NCI-H1048 (cell line): ENCODE measurements at places on chromosomes 7 and 10.

GRCh38 chr7:149228831-149229471 is 10.5 kb upstream of the ZNF212 start:
- no peak for DNase-seq

GRCh38 chr7:129644634-129645230 is 33.2 kb downstream of the NRF1 start:
- no peak for DNase-seq

DNA sequence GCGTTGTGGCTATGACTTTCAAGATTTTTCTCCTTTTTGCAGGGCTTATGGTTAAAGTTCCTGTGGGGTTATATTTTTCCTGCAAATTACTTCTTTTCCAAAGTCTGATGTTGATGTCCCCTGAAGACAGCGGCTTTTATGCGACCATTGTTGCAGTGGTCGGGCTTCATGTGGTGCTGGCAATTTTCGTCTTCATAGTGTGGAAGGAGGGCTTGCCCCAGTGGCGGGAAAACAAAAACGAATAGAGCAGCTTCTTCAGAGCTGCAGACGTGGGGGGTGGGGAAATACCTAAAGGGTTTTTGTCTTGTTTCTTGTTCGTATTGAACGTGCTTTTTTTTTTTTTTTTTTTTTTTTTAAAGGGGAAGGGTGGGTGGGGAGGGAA is 53.8 kb downstream of the MCMBP start:
- DNase-seq: no peak

- no peak for DNase-seq
These were observed 216.3 kb downstream of the SDK1 start for GRCh38 chr7:3517344-3517743.

DNA sequence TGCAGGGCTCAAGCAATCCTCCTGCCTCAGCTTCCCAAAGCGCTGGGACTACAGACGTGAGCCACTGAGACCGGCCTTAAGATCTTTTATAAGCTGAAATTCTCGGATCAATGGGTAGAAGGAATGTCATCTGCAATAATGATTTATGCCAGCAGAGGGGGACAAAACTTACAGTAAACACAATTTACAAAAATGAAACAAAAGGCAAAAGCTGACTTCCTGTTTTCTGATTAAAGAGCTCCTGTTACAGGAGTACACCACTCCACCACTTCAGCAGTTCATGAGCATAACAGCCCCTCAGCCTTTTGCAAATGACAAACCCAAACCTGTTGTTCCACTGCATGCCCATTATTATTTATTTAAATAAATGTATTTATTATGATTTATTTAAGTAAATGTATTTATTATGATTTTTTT is 88.5 kb upstream of the ATP6V0A4 start:
- peak; percentile 38 for DNase-seq

GRCh38 chr10:62136931-62137330 is 131.7 kb downstream of the RTKN2 start:
- no peak for DNase-seq

GRCh38 chr7:142384493-142384922 is 126.7 kb upstream of the PRSS58 start:
- DNase-seq: no peak

GRCh38 chr7:123533929-123534382 is 439 bp downstream of the IQUB start:
- no peak for DNase-seq

DNA sequence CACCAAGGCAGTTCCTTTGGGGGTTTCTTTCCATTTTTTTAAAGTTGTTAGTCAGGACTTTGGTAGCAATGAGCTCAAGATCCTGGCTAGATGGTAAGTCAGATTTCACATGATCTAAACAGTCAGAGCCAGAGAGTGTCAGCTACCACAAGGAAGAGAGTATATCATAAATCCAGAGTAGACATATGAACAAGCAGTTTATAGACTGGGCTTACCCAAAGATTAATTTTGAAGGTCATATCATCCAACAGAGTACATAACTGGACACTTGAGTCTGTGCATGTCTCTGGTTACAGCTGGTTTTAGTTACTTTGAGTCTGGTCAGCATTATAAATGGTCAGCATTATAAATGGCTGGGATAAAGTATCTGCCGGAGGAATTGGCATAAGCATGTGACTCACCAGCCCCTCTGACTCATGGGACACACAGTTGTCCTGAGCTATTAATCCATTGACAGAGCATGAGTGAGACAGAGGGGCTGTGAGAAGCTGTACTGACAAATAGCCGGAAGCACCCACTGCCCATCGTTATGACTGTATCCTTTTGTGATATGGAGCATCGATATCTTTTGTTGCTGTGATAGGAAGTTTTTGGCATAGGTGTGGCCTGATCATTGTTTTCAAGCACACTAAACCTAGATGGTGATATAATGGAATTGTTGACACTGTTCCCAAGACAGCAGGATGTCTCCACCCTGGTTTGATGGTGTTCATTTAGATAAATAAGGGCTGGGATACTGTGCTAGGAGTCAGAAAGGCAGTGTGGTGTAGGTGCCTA is 19.3 kb downstream of the PPP1R3C start:
- no peak for DNase-seq

- DNase-seq: no peak
These were observed 396.1 kb upstream of the KLF6 start for GRCh38 chr10:4181081-4181480.

DNA sequence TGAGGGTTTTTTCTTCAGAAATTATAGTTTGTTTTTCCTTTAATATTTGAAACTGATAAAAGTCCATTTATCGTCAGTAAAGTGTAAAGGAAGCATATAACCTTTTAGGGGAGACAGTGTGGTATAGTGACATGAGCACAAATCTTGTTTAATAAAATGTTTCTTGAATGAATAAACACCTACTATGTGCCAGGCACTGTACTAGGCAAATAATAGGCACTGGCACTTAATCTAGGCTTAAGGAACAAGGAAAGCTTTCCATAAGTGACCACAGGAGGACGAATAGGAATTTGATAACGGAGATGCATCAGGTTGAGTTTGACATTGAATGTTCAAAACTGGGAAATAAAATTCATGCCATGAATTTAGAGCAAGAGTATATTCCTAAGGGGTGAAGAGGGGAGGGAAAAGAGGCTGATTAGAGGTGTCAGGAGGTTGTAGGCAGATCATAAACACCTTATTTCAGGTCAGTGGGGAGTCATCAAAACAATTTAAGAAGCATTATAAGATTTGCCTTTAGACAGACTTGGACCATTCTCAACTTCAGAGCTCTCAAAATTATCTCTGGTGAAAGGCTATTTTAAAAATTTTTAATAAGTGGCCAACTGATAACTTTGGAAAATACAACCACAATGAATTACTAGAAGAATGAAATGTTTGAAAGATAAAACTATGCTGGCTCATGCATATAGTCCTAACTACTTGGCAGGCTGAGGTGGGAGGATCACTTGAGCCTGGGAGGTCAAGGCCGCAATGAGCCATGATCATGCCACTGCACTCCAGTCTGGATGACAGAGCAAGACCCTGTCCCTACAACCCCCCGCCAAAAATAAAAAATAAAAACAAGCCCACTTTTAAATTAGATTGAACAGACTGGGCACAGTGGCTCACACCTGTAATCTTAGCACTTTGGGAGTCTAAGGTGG is 22.4 kb downstream of the RALA start:
- no peak for DNase-seq

- DNase-seq: no peak
These were observed 3.5 kb upstream of the C7orf25 start for GRCh38 chr7:42915356-42915755.

DNA sequence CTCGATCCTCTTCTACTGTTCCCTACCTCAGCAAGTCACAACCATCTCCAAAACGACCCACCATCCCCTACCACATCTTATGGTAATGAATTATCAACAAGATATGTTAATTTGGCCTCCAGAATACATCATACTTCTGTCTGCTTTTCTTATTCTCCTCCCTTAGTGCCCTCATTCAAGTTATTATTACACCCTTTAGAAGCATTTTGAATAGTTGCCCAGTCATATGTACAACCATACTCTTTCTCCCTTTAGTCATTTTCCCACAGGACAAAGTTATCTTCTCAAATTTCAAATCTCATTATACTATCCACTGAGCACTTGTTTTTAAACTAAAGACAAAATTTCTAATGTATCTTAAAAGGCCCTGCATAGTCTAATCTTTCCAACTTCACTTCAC is 71.0 kb downstream of the GNAT3 start:
- DNase-seq: no peak

- no peak for DNase-seq
These were observed 29.7 kb downstream of the C1QL3 start for GRCh38 chr10:16491933-16492332.
